ENCODE measurements at places on chromosomes 6 and 20. TPM values are rescaled to one million over a fixed set of nuclear protein-coding genes. Genes with fewer than 3 reads are reported as not detected.
A peak's percentile ranks its signal among the peaks of the same experiment; 100 is the strongest.

The MRAP2 gene
- not detected for total RNA-seq

The PPP1R3D gene
- total RNA-seq = 13.2 TPM

The NEURL2 gene
- total RNA-seq = 5.6 TPM

The STMN3 gene
- total RNA-seq = 110 TPM

The HLA-DQA2 gene
- not detected for total RNA-seq

DNA sequence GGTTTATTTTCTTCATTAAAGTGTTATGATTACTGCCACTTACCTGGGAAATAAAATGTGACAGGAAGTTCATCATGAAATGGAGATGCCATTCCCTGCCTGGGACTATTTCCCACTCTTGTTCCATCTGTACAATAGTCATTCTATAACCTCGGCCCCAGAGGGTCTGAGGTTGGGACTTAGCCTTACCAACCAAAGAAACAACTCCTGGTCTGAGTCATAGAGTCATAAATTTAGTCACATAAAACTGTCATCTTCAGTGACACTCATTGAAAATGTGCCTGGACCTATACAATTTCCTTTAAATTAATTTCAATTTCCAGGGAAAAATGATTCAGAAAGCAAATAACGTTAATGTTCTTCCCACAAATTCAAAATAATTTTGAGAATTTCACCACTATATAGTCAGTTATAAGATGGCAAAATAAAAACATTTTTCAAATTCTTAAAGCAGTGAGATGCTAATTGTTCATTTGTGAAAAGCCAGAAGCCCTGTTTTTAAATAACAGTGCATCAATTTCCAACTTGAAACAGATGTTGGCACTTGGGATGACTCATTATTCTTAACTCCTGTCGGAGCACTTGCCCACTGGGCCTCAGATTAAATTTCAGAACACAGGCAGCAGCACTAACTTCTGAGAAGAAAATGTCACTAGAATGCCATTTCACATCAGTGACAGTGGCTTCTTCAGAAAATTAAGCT, 201.2 kb upstream of the SMLR1 start:
- no peak for DNase-seq

DNA sequence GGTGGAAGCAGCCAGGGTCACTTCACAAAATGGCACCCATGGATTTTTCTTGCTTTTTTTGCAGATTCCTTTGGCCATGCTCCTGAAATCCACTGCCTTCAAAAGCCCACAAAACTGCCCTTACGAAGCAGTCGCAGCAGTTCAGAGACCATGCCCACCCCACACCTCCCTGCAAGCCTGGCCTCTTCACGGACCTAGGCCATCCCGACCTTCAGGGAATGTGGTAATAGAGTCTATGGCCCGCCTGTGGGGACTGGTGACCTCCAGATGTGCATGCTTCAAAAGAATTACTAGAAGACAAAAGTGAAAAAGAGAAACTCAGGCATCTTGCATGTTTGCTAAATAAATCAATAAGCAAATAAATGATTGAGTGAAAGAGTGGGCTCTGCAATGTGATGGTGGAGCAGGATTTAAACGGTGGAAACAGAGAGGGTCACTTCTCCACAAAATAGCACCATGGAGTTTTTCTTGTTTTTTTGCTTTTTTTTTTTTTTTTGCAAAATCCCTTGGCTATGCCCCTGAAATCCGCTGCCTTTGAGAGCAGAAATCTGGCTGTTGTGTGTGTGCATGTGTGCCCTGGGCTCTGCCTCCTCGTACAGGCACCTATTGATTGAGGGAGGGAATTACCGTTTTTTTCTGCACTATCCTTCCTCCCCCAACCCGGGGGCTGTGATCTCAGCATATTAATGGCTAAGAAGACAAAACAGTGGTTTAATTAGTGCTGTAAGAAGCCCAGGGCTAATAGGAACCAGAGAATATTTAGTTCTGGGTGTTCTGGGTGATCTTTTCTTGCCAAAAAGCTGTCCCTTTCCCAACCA, 107.4 kb downstream of the PXDC1 start:
- no peak for DNase-seq

DNA sequence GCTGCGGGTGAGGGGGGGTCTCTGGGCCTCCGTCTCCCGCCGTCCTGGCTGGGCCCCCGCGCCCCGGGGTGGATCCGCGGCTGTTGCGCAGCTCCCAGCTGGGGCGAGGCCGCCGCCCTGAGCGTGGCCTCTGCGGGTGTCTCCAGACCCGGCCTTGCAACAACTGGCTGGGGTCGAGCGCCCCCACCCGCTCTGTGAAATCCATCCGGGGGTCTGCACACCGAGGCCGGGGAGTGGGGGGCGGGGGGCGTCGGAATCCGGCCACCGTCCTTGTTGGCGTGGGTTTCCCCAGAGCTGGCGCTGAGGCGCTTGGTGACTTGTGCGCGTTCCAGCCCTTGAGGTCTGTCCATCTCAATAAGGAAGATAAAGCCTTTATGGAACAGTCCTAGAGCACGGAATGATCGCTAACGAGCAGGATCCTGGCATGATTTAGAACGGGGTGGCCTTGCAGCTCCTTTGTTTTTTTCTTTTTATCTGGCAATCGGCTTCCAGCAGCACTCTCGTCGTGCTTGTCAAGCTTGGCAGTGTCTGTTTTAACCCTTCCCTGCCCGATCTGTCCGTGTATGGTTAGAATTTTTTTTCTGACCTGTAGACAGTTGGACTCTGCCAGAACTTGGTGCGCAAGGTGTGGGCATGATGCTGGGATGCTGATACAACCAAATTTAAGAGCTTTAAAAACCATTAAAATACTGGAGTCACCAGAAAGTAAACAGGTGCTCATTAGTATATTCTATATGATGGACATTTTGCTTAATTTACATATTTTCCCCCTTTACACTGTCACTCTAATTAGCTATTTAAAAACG, 675 bp downstream of the DSTN start:
- no peak for DNase-seq

GRCh38 chr20:11218173-11218680, 544.4 kb upstream of the JAG1 start:
- no peak for DNase-seq

- no peak for DNase-seq
These were observed 98.1 kb downstream of the DNAH8 start for GRCh38 chr6:38813041-38813823.

DNA sequence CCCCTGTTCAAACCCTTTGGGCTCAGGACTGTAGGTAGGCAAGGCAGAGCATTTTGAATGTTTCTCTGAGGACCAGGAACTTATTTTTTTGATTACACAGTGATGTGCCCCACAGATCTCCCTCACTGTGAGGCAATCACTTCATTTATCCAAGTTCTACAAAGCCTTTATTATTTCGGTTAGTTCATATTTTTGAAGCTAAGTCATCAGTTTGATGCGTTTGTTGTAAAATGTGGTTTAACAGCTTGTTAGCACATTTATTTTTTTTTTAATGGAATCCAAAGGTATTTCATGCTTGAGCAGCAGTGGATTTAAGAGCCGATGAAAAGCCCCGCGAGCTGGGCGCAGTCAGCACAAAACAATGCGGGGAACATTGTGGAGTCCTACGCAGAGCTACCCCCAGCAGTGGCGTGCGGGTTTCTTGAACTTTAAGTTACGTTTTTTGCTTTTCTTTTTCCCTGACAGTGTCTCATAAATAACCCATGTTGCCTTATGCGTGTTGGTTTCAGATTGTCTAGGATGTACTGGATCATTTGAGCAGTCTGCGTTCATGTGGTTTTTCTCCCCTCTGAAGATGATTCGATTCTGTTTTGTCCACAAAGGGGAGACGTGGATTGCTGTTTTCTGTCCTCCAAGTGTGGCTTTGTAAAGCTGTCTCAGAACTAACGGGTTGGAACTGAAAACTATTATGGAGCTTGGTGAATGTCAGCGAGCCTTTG, 233.6 kb upstream of the BMP2 start:
- DNase-seq = no peak

DNA sequence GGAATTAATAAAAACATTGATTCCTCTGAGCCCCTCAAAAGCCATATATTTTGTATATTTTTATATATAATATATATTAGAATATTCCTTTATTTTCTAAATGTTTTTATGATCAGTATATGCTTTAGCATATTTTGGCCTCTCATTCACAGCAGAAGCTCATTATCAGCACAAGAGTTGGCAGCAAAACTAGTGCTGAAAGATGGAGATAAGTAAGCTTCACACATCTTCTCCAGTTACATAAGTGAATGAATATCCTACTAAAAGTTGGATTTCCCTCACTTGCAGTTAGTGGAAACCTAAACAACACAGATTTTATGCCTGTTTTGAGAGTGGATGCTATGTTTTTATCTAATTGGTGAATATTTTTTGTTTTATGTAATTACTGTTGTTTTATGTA, 1303.8 kb upstream of the ADGRB3 start:
- DNase-seq = no peak

- no peak for DNase-seq
These were observed 17.9 kb downstream of the LAMP5 start for GRCh38 chr20:9532069-9532838.

DNA sequence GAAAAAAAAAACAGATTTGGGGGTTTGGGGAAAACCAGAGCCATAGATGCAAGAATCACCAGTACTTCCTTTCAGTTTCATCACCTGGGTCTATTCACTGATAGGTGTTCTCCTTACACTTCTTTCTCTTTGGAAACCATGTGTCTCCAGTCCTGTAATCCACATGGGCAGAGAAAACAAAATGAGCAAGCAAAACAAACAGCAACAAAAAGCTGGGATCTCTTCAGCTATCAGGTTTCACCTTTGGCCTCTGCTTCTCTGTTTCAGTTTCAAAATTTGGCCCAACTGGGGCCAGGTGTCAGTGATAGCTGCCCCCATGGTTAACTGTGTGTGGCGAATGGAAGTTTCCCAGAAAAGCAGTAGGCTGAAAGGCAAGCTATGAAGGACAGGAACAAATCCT, 220.0 kb upstream of the THBS2 start:
- no peak for DNase-seq

GRCh38 chr20:46757754-46758678, 48.6 kb downstream of the SLC2A10 start:
- DNase-seq = peak; percentile 46

DNA sequence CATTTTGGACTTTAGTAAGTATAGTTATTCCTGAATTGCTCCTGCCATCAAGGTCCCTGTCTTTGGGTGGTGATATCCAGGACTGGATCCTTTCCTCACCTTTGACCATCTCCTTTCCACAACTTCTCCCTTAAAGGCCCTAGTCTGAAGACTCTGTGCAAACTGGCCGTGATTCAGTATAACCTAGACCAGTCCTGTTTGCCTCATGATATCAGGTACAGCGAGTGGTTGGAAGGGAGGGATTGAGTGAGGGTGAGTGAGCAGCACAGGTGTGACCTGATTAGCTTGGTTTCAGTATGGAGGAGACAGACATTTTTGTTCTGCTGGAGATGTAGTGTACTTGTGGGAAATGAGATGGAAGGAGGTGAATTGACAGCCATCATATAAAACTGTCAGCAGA, 2.3 kb upstream of the RRP36 start:
- DNase-seq = no peak

- DNase-seq = no peak
These were observed 5.2 kb downstream of the DNAH8 start for GRCh38 chr6:38720295-38720694.

Data from CD4-positive, alpha-beta memory T cell (primary cell).